ENCODE measurements at places on chromosomes 6 and 20. TPM values are rescaled to one million over a fixed set of nuclear protein-coding genes. Genes with fewer than 3 reads are reported as not detected.

DNA sequence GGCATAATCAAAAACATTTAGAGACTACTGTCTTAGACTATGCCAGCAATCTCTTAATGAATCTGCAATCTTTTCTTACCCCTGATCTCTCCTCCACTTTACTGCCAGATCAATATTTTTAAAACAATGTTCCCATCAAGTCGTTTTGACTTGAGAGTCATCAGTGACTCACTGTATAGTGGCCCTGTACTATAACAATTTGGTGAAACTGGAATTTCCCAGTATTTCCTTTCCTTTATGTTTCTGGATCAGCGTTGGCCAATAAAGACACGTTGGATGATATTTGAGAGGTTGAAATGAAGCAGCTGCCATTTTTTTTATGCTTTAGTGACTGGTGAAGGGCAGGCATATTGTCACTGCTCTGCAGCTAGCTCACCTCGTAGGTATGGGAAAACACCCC is 10.1 kb upstream of the SMIM13 start:
- DNase-seq, result no peak

DNA sequence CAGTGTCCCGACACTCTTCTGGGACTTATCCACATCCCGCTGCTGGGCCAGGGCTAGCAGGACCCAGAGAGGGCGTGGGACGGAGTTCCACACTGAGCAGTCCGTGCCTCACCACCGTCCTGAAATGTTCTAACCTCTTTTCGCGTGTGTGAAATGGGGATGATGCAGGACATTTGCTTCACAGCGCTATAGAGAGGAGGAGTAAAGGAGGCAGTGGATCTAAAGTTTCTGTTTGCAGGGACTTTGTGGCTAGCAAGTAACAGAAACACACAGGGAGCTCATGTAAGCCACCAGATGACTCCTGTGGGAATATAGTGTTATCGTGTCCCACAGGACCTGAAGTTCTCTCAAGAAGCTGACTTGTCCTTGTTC is 634 bp downstream of the ITPA start:
- DNase-seq, result no peak

DNA sequence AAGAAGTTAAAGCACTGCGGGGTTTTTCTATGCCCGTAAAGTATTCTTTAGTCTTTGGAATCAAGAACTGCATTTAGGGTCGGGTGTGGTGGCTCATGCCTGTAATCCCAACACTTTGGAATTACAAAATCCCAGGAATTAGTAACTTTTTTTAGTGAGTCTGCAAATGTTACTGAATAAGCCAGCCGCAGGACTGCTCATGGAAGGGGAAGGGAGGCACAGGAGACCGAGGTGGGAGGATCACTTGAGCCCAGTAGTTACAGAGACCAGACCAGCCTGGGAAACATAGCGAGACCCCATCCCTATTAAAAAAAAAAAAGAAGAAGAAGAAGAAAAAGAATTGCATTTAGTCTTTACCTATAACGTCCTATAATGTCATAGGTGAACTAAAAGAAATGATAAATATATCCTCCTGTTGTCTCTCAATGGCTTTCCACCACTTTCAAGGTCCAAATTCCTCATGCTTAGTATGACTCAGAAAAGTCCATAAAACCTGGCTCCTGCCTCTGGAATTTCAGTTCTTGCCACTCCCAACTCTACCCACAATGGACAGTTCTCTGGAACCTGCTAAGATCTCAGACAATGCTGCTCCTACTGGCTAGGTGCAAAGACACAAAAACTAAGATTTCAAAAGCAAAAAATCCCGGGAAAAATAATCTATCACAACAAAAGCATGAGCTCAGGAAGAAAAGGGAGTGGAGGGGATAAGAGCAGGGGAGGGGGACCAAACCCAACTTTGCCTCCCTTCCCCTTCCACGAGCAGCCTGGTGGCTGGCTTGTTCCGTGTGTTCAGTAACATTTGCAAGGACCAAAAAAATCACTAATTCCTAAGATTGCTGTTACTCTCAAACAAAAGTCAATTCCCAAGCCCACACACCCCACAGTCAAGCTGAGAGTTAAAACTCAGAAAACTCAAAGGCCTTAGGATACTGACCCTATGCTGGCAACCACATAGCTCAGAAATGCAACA is 39.0 kb downstream of the B4GALT5 start:
- no peak for DNase-seq

ACSS1 gene
- 5.5 TPM for total RNA-seq

DNA sequence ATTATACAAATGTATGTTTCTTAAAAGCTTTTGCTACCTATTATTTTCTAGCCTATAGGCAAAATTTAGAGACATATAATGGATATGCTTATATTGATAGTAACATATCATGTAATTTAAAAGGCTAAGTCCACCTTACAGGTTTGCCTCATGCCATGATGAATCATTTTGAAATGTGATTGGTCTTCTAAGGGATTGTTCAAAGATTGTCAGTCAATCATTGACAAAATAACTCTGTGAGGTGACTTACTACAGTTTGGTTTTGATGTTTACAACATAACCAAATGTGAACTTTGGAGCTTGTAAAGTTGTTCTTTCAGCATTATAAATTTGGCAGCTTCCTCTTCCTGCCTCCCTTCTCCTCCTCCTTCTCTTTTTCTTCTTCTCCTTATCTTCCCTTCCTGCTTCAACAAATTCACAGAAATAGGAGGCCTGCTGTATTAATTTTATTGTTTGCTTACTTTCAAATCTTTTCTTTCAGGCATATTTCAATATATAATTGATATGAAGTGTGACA is 39.7 kb upstream of the ZFP64 start:
- DNase-seq, result no peak

DNA sequence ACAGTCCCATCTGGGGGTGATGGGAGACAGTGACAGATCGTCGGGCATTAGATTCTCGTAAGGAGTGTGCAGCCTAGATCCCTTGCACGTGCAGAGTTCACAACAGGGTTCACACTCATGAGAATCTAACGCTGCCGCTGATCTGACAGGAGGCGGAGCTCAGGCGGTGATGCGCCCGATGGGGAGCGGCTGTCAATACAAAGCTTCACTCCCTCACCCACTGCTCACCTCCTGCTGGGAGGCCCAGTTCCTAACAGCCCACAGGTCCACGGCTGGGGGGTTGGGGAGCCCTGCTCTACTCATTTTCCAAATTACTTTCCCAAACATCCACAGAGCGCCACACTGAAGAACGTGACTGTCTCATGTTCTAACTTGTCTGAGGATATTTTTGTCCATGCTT is 25.3 kb downstream of the CTCFL start:
- no peak for DNase-seq

DNA sequence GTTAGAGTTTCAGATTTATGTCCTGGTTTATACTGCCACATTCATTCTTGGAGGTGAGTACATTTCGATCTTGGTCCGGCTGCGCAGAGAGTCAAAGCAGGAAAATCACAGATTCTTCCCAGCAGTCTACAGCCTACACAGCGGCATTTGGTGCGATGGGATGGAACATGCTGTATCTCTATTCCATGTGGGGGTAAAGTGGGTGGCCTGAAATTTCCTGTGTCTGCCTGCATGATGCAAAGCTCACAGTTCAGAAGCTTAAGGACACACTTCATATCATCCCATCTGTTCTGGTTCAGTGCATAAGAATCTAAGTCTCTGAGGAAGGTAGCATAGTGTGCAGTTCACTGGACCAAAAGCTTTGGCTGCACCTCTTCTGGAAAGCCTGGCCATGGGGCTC is at the start of gene DEFB127:
TSS of gene DEFB127 (plus strand) at position 301 of the 400 bp plus-strand sequence. CDS start at position 392, 91 bp downstream.
- no peak for DNase-seq

DNA sequence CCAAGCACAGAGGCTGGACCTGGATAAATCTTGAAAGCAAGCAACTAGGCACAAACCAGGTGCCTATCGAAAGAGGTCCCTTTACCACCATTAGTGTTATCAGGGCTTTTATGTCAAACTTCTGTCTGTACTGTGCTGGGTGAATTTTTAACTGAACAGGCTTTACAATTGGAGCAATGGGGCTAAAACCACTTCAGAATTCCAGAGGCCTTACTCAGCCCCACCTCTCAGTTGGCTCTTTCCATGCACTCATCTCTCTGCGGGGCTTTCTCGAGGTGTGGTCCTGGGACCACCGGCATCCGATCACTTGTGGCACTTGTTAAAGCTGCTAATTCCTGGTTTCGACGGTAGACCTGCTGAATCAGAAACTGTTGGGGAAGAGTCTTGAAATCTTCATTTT is 232.5 kb downstream of the SOX4 start:
- no peak for DNase-seq

DNA sequence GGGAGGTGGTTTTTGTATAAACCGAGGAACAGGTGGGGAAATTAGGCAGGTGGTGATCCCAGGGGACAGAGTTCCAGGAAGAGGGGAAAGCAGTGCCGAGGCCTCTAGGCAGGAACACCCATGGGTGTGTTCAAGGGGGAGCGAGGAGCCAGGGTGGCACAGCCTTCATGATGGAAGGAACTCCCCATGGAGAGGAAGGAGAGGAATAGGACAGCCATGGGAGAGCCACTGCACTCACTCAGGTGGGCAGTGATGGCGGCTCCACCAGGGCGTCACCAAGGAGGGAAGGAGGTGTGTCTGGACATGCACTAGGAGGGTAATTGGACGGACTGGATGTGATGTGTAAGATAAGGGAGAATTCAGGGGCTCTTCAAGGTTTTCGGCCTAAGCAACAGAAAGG is 98.2 kb downstream of the THBS2 start:
- DNase-seq, result peak; percentile 14

- no peak for DNase-seq
Measured at GRCh38 chr20:37841389-37841788, 61.5 kb upstream of the VSTM2L start.

GRCh38 chr6:25032934-25033333 is 97.2 kb upstream of the RIPOR2 start:
- DNase-seq, result no peak

DNA sequence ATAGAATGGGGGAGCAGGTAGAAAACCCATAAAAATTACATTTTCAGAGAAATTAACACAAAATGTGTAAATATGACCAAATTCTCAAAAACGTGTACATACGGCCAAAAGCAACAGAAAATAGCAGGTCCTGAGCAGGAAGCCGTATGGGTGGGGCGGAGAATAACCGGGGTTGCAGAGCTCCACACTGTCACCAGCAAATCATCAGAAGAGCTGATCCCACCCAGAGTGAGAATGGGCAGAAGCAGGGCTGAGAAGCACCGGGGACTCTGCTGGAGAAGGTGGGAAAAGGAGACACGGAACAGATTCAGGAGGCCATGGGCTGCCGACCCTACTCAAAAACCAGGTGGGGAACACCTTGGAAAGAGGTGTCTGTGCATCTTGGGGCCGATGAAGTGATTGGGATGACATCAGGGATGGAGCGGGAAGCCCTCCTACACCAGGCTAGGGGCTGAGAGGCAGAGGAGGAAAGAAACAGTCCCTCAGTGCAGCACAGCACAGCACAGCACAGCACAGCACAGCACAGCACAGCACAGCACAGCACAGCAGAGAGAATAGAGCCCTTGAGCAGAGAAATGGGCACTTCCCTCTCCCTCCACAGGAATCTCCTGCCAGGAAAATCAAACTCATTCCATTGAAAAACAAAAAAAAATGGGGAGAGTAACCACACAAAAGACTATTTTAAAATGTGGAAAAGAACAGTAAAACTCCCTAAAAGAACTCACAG is 22.3 kb downstream of the STX7 start:
- no peak for DNase-seq

DNA sequence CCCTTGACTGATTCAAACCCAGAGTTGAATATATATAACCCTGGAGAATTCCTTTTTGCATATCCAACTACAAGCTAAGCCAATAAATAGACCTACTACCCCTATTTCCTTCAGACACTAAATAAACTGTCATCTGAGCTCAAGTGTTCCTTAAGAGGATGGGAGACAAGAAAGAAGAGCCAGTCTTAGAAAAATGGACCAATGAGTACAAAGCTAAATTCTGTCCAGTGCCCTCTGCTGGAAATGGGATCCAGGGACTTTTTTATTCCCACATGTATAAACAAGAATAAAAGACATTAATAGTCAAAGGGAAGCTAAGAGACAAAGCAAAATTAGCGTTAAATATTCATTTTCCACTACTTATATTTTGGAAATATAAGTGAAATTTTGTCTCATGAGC is 4.8 kb downstream of the PPP1R10 start:
- DNase-seq, result no peak

OVOL2 gene
- not detected for total RNA-seq

DNA sequence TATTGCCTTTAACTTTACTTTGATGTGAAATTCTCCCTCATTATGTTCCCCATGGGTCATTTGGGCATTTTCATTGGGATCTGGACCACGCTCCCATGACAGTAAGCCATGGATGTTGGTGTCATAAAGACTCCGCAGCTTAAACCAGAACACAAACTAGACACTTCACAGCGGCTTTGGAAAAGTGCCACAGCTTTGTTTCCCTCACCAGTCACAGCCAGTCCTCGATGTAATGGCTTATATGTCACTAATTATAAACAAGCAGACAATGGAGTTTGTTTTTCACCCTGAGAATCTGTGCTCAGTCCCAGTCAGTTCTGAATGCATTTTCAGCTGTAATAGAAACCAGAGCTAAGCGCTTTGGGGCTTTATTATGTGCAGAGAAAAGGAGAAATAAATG is 23.2 kb upstream of the DAAM2 start:
- DNase-seq, result no peak

GRCh38 chr6:90290811-90291420 is 5.7 kb downstream of the BACH2 start:
- DNase-seq, result no peak

LAMA5 gene
- total RNA-seq, result 0.95 TPM

All from activated naive CD4-positive, alpha-beta T cell treated with anti-CD3 and anti-CD28 coated beads, Interleukin-2, amount 50 U/mL, for 72 hours (primary cell).